GM23248 (cell line): ENCODE measurements at places on chromosomes 13 and 19.

DNA sequence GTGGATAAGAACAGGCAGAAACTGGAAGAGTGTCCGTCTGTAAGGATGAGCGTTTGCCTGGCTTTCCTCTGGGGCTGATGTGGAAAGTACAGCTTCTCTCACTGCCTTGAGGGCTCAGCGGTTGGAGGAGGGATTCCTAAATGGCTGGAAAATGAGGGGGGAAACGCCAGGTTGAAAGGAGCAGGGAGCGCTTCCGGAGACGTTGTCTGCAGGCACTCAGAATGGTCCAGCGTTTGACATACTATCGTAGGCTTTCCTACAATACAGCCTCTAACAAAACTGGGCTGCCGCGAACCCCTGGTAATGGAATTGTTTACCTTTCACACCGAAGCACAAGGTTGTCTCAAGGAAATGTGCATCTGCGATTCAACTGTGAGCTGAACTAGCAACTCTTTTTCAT is 39.9 kb downstream of the MRPL57 start:
- DNase-seq, result peak; percentile 16
- H3K4me1 ChIP-seq, result no peaks in the 10 kb centered on the region
- H3K4me3 ChIP-seq, result peak overlapping the region; percentile 50
- peaks cover 27% of the 10 kb centered on the region for H3K27me3 ChIP-seq

- no peaks in the 10 kb centered on the region for H3K27me3 ChIP-seq
- no peaks in the 10 kb centered on the region for H3K36me3 ChIP-seq
- peak within 1 kb of the TSS; percentile 63 for H3K27ac ChIP-seq
- H3K4me1 ChIP-seq, result peaks cover 5% of the 10 kb centered on the region; the same call in 1 of the 2 replicates
- peak within 1 kb of the TSS; percentile 67 for H3K4me3 ChIP-seq
Measured at GRCh38 chr19:17847538-17848366, at the start of gene JAK3. JAK3 (minus strand) TSS chr19:17847982; CDS start chr19:17844417, 3,565 bp downstream.

- peaks cover 63% of the 10 kb centered on the region for H3K27me3 ChIP-seq
- no peak overlapping the region for H3K27ac ChIP-seq
- no peaks in the 10 kb centered on the region for H3K4me1 ChIP-seq
- H3K36me3 ChIP-seq, result no peaks in the 10 kb centered on the region
- H3K4me3 ChIP-seq, result no peak overlapping the region
- peak; percentile 32 for DNase-seq
Measured at GRCh38 chr13:101919541-101920181, 467.2 kb downstream of the ITGBL1 start.

- H3K27me3 ChIP-seq, result peaks cover 1% of the 10 kb centered on the region; the same call in 1 of the 2 replicates
- no peak overlapping the region for H3K27ac ChIP-seq
- no peak for DNase-seq
- peaks cover 12% of the 10 kb centered on the region for H3K4me1 ChIP-seq
Measured at GRCh38 chr19:4573682-4574081, 14.2 kb upstream of the SEMA6B start.

DNA sequence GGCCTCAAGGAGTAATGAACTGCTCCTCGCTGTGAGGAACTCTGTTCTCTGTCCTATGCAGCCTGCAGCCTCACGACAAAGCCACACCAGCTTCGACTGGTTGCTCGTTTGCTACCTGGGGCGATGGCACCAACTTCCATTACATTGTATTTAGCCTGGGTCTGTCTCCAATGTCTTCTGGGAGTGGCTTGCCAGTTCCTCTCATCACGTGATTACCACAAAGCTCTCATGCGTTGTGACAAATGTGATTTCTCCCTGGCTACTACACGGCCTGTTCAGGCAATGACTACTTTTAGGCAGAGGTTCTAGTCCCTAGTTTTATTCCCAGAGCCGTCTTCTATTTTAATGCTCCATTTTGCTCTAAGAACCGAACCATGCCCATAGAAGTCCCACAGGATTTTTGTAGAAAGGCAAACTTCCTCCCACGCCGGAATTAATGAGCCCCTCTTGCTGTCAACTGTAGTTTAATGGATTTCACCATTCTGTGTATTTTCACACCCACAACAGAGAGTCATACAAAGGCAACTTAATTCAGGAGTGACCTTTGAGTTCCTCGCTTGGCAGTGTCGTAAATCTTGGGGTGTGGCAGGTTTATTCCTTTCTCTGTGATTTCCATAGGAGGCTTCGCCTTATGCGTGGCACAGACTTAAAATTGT is 351.9 kb downstream of the EFNB2 start:
- H3K27me3 ChIP-seq, result no peaks in the 10 kb centered on the region
- no peak for DNase-seq
- no peaks in the 10 kb centered on the region for H3K36me3 ChIP-seq
- peaks cover 11% of the 10 kb centered on the region; the same call in 1 of the 2 replicates for H3K4me1 ChIP-seq

DNA sequence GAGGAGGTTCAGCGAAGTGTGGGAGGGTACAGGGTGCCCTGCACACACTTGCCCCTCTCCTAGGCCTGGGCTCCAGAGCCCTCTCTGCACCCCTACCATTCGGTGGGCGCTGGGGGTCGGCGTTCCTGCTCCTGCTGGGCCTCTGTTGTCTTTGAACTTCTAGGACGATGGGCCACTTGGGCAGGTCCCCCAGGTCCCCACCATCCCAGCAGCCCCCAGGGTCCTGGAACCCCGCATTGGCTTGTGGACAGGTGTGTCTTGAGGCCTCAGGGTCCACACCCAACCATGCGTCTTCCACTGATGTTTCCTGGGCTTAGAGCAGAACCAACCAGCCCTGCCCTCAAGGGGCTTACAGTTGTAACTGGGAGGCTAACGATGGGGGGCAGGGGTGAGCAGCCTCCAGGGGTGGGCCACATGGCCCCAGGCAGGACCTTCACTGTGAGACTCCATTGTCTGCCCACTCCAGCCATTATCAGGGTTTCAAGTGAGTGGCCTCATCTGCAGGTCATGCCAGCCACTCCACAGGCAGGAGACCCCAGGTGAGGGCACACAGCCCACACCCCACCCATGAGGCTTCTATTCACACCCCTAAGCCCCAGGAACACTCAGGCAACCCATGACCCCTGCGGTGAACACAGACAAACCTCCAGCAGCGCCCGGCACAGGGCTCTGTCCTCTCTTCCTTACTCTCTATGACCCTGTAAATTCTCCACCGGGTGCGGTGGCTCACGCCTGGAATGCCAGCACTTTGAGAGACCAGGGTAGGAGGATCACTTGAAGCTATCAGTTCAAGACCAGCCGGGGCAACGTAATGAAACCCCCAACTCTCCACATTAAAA is 2.0 kb upstream of the KLF16 start:
- DNase-seq, result no peak
- H3K4me3 ChIP-seq, result peak overlapping the region; percentile 90
- H3K27me3 ChIP-seq, result no peaks in the 10 kb centered on the region
- peak overlapping the region; percentile 92 for H3K27ac ChIP-seq

GRCh38 chr19:46717716-46718143 is 816 bp upstream of the PRKD2 start:
- peak overlapping the region; percentile 38; the same call in 1 of the 2 replicates for H3K27ac ChIP-seq
- H3K4me1 ChIP-seq, result peaks cover 10% of the 10 kb centered on the region; the same call in 1 of the 2 replicates
- peak overlapping the region; percentile 84 for H3K4me3 ChIP-seq
- H3K36me3 ChIP-seq, result no peaks in the 10 kb centered on the region; the same call in 1 of the 2 replicates
- no peaks in the 10 kb centered on the region for H3K27me3 ChIP-seq
- peak; percentile 45 for DNase-seq

DNA sequence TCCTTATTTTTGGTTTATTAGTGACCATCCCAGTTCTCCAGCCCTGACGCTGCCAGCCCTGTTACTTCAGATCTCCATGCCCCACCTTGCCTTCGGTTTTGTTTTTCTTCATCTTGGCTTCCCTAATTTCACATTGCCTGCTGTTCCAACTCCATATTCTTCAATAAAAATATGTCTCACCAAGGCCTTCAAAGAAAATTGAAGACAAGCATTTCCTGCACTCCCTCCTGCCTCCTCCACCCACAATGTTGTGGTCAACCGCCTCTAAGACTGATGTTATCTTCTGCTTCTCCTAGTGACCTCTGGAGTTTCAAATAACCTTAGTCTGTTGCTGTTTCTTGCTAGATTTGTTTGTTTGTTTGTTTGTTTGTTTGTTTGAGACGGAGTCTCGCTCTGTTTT is 14.6 kb downstream of the PLD3 start:
- DNase-seq, result no peak
- no peaks in the 10 kb centered on the region for H3K27me3 ChIP-seq
- no peaks in the 10 kb centered on the region; the same call in 1 of the 2 replicates for H3K36me3 ChIP-seq
- H3K4me1 ChIP-seq, result no peaks in the 10 kb centered on the region; the same call in 1 of the 2 replicates
- H3K27ac ChIP-seq, result no peak overlapping the region

DNA sequence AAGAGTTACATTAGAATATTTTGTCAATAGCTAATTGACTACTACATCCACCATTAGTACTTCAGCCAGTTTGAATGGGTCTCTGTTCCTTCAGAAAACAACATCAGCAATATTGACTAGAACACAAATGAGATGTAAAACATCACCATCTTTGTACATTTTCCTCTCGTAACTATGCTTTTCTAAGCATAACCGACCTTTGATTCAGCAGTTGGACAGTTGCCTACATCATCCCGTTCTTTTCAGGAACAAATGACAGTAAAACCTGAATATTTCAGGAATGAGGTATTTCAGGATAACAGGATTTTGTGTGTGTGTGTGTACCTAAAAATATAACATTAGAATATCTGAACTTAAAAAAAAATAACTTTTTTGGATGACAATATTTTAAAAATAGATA is 60.9 kb downstream of the STARD13 start:
- H3K36me3 ChIP-seq, result peaks cover 16% of the 10 kb centered on the region; the same call in 1 of the 2 replicates
- DNase-seq, result no peak
- peaks cover 37% of the 10 kb centered on the region for H3K4me1 ChIP-seq
- H3K4me3 ChIP-seq, result no peak overlapping the region
- no peaks in the 10 kb centered on the region for H3K27me3 ChIP-seq

- no peak overlapping the region for H3K27ac ChIP-seq
- 0 out of 2 replicates have a peak, but pooled peaks cover 8% of the 10 kb centered on the region for H3K27me3 ChIP-seq
- H3K4me3 ChIP-seq, result no peak overlapping the region
- no peaks in the 10 kb centered on the region for H3K4me1 ChIP-seq
- DNase-seq, result no peak
Measured at GRCh38 chr13:76245920-76246319, 609.8 kb downstream of the LMO7 start.

- no peaks in the 10 kb centered on the region for H3K27me3 ChIP-seq
- H3K4me3 ChIP-seq, result no peak overlapping the region
- DNase-seq, result no peak
- no peak overlapping the region for H3K27ac ChIP-seq
- 0 out of 2 replicates have a peak, but pooled peaks cover 5% of the 10 kb centered on the region for H3K4me1 ChIP-seq
Measured at GRCh38 chr13:97542102-97542685, 108.2 kb downstream of the RAP2A start.

- H3K27ac ChIP-seq, result no peak overlapping the region
- no peaks in the 10 kb centered on the region for H3K27me3 ChIP-seq
- no peak overlapping the region for H3K4me3 ChIP-seq
- H3K36me3 ChIP-seq, result no peaks in the 10 kb centered on the region
- DNase-seq, result peak; percentile 67
Measured at GRCh38 chr19:46755077-46755852, 9.0 kb upstream of the STRN4 start.

DNA sequence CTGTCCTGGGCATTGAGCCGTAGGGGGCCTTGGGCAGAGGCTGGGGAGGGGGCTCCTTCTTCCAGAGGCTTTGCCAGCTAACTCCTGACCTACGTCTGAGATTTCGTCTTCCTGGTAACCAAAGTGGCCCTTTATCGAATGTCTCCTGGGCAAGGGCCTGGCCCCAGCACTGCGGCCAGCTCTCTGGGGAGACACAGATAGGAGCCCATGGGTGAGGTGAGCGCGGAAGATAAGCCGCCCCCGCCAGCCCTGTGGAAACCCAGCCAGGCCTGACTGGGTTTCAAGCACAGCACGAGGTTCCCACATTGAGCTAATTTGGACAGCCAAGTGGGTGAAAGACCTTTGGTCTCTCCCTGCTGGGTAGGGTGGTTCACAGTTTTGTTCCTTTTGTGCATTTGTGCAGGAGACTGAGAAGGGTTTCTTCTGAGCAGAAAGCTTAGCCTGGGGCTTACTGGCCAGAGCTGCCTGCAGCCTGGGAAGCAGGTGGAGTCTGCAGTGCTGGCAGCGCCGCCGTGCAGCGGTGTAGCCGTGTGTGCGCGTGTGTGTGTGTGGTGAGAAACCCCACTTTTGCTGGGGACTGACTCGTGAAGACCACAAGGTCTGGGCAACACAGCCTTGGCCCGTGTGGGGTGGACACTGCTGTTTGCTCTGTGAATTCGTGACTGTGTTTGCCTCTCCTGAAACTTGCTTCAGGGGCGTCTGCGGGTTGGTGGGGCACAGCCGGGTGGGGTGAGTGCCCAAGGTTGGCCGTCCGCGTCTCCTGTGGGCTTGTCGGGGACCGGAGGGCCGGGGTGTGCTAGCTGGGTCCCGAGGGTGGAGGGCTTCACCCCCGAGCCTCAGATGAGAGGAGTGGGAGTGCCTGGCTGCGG is 2.5 kb downstream of the BSG start:
- DNase-seq, result peak; percentile 68
- H3K4me3 ChIP-seq, result peak overlapping the region; percentile 64
- peak overlapping the region; percentile 44 for H3K27ac ChIP-seq
- peaks cover 30% of the 10 kb centered on the region for H3K4me1 ChIP-seq
- H3K27me3 ChIP-seq, result no peaks in the 10 kb centered on the region
- H3K36me3 ChIP-seq, result no peaks in the 10 kb centered on the region

GRCh38 chr19:40257096-40257517 is 28.0 kb downstream of the AKT2 start:
- H3K4me3 ChIP-seq, result no peak overlapping the region
- H3K27ac ChIP-seq, result no peak overlapping the region
- no peak for DNase-seq
- no peaks in the 10 kb centered on the region for H3K27me3 ChIP-seq
- peaks cover 18% of the 10 kb centered on the region; the same call in 1 of the 2 replicates for H3K36me3 ChIP-seq

DNA sequence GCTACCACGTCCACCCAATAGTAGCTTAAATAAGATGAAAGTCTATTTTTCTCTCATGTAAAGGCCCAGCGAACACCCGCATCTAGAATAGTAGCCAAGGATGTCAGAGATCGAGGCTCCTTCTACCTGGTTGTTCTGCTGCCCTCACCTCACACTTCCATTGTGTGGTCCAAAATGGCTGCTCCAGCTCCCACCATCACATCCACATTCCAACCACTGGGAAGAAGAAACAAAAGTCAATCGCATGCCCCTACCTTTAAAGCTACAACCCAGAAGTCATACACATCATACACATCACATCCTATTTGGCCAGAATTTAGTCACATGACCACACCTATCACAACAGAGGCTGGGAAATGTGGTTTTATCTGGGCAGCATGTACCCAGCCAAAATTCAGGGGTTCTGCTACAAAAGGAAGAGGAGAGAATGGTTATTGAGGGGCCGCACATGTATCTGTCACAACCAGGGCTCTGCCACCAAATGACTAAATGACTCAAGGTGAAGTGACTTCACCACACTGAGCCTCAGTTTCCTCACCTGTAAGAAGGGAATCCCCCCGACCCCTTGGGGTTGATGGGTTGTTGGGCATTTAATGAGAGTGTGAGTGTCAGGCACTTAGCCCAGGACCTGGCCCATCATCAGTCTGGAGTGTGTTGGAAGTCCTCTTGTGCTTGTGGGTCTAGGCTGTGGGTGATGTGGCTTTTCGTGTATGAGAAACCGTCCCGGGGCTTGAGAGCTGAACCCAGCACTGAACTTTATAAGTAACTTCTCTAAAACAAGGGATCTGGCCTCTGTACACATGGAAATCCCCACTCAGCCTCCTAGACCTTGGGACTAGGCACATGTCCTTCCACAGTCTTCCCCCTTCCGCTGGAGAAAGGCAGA is 10.2 kb upstream of the CBLC start:
- no peak for DNase-seq
- no peak overlapping the region for H3K27ac ChIP-seq
- H3K4me1 ChIP-seq, result no peaks in the 10 kb centered on the region

GRCh38 chr13:67232384-67232783 is 2.2 kb upstream of the PCDH9 start:
- no peak overlapping the region for H3K4me3 ChIP-seq
- no peak for DNase-seq
- H3K27me3 ChIP-seq, result no peaks in the 10 kb centered on the region
- H3K4me1 ChIP-seq, result peaks cover 7% of the 10 kb centered on the region; the same call in 1 of the 2 replicates
- H3K36me3 ChIP-seq, result no peaks in the 10 kb centered on the region
